DMS 273 treated with DMSO at 0.1 percent for 48 hours (cell line): ENCODE measurements at places on chromosomes 1 and 21.

GRCh38 chr1:75579046-75579445 is 31.9 kb downstream of the SLC44A5 start:
- no peak for DNase-seq

- DNase-seq: peak; percentile 53
Measured at GRCh38 chr1:213984387-213985208, 3.2 kb upstream of the PROX1 start.

DNA sequence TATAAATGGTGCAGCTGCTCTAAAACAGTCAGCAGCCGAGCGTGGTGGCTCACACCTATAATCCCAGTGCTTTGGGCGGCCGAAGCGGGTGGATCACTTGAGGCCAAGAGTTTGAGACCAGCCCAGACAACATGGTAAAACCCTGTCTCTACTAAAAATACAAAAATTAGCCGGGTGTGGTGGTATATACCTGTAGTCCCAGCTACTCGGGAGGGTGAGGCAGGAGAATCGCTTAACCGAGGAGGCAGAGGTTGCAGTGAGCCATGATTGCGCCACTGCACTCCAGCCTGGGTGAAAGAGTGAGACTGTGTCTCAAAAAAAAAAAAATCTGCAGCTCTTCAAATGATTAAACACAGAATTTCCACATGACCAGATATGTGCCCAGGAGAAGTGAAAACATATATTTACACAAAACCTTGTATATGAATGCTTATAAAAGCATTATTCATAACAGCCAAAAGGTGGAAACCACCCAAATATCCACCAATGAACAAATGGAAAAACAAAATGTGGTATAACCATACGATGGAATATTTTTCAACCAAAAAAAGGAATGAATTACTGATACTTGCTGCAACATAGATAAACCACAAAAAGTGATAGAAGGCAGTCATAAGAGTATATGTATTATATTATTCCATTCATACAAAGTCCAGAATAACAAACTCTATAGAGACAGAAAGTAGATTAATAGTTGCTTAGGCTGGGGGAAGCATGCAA is 14.1 kb downstream of the EPS15 start:
- no peak for DNase-seq

DNA sequence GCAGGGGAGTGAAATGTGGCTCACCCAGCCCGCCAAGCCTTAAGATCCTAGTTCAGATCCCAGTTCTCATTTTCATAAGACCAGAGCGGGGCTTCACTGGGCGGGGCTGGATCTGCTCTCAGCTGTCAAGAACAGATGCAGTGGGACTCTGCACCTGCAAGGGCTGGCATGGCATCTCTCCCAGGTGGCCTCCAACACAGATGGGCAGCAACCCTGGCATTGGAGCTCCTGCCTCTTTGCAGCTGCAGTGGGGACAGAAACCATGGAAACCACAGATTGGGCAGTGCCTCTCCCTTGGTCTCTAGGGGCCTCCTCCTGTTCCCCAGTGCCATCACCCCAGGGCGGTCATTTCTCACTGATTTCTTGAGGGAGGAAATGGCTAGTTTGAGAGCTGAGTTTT is 267.7 kb downstream of the PRDM2 start:
- no peak for DNase-seq

GRCh38 chr1:17059391-17060305 is 5.8 kb upstream of the SDHB start:
- DNase-seq: peak; percentile 24

GRCh38 chr1:208161656-208162375 is 82.4 kb downstream of the PLXNA2 start:
- peak; percentile 48 for DNase-seq

DNA sequence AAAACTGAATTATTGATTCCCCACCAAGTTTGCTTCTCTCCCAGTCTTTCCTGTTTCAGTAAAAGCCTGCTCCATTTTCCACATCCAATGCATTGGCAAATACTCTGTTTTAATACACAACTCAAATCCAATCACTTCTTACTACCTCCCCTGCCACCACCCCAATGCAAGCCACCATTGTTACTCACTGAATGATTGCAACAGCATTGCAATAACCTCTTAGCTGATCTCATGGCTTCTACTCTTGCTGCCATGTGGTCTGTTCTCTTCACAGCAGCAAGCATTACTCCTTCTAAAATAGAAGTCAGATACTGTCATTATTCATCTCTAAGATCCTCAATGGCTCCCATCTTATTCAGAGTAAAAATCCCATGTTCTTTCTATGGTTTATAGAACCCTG is 123.4 kb downstream of the ATP6V1G3 start:
- DNase-seq: no peak

- DNase-seq: no peak
Measured at GRCh38 chr1:3639397-3639911, 10.4 kb downstream of the WRAP73 start.

DNA sequence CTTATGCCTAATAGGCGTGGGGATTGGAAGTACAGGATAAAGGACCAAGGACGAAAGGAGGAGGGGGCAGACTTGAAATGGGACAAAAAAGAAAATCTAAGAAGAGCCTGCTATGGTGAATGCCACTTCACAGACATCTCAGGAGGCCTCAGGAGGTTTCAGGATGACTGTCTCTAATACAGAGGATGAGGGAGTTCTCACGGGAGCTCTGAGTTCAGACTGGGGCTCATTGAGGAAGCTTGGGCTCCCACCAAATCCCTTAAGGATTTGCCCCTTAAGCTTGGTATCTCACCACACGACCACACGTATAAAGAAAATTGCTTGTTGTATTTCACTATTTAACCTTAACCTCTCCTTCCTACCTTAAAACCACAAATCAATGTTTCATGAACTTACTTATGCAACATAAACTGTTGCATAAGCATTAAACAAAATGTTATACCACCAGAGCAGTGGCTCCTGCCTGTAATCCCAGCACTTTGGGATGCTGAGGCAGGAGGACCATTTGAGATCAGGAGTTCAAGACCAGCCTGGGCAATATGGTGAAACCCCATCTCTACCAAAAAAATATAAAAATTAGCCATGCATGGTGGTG is 12.4 kb downstream of the SLC30A1 start:
- DNase-seq: no peak

GRCh38 chr1:93814059-93814794 is 64.8 kb downstream of the DNTTIP2 start:
- peak; percentile 82 for DNase-seq

GRCh38 chr1:172997941-172998361 is 52.8 kb downstream of the TNFSF18 start:
- DNase-seq: no peak

DNA sequence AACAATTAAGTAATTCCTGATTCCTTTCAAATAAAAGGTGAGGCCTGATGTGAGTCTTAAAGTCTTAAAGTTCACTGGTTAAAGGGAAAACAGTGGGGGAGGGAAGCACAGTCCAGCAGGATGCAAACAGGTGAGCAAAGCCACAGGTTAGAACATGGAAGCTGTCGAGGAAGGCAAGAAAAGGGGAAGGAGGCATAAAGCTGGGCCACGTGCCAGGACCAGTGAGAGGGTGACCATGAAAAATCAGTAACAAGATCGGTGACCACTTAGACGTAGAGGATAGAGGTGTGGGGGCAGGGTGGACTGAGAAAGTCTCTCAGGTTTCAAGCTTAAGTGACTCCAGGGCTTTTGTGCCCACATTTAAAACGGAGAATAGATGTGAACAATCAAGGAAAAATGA is 231.3 kb downstream of the SETD4 start:
- no peak for DNase-seq

DNA sequence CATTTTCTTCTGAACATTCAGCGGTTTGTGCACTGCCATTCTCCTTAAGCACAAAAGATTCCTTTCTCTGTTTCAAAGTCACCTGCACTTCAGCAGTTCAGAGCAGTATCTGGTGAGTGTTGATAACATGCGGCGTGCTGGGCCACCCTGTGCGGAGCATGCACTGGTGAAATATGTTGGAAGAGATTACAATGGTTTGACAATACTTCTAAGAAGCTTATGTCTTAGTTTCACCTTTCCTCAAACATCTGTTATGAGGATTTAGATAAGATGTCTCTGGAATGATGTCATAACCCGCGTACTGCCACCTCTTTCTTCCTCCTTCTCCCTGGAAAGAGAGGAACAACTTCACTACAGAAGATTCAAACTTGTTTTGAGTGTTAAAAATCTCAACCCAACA is 650.3 kb downstream of the AJAP1 start:
- DNase-seq: no peak

GRCh38 chr1:96749618-96750017 is 28.0 kb downstream of the PTBP2 start:
- no peak for DNase-seq

DNA sequence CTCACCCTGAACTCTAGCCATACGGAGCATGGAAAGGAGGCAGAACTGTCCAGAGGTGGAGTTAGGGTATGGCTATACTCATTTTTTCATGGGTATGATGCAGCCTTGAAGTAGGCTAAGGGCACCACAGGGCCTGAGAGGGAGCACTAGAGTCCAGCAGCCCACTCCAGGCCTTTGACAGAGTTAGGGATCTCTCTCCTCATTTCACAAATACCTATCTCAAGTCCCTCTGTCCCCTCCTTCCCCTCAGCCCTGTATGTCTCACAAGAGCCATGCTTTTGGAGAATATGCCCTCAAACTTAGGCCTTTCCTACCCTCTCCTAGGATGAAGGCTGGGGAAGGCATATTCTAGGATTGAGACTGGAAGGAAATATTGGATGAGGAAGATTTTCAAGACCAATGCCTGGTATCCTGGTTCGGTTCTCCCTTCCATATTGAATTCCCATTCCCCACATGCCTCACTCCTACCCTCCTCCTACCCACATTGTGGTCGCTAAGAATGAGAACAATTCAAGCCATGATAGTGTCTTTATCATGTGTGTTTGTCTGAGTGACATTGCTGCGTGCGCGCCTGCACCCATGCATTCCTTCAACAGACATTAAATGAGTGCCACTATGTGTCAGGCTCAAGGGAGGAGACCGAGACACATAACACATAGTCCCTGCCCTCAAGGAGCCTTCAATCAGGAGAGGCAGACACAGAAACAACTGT is 2.6 kb upstream of the NECTIN4 start:
- no peak for DNase-seq

DNA sequence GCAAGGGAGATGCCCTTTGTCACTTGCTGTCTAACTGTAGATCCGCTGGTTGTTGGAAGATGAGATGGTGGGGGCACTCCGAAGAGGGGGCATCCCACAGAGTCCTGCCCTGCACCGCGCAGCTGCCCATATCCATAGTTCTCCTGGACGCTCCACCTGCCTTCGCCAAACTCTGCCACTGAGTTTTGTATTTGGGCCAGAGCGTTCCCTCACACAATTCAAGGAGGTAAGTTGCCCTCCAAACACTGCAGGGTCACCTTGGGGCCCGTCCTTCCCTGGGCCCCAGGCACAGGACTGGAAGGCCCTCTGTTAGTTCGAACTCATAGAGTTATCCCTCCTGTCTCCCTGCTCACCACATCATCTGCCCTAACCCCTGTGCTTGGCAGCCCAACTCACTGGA is 22.1 kb downstream of the HYI start:
- DNase-seq: no peak

GRCh38 chr1:19739628-19740027 is 60.1 kb downstream of the TMCO4 start:
- DNase-seq: no peak

DNA sequence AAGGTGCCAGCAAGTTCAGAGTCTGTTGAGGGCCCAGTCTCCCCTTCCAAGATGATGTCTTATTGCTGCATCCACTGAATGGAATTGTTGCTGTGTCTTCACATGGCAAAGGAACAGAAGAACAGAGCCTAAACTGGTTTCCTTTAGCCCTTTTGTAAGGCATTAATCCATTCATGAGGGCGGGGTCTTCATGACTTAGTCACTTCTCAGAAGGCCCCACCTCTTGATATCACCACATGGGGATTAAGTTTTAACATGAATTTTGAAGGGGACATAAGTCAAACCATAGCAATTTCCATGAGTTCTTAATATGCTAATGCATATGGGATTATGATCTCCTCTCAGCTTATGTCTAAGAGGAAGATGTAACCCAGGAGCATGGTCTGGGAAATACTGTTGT is 182.9 kb downstream of the LRRC7 start:
- no peak for DNase-seq

DNA sequence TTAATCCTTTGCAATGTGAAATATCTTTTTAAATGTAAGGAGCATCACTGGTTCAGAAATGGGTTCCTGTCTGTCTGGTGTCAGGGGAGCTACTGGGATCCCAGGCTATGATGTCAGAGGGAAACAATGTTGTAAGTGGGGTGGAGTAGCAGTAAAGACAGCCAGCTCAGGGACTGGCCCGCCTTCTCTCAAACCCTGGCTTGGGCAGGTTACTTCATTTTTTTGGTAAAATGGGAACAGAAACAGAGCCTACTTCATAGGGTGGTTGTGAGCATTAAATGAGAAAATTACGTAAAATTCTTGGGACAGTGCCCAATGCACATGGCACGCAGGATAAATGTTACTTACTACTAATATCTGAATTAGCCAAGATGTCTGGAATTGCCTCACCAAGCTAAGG is 30.7 kb upstream of the IL20 start:
- no peak for DNase-seq

DNA sequence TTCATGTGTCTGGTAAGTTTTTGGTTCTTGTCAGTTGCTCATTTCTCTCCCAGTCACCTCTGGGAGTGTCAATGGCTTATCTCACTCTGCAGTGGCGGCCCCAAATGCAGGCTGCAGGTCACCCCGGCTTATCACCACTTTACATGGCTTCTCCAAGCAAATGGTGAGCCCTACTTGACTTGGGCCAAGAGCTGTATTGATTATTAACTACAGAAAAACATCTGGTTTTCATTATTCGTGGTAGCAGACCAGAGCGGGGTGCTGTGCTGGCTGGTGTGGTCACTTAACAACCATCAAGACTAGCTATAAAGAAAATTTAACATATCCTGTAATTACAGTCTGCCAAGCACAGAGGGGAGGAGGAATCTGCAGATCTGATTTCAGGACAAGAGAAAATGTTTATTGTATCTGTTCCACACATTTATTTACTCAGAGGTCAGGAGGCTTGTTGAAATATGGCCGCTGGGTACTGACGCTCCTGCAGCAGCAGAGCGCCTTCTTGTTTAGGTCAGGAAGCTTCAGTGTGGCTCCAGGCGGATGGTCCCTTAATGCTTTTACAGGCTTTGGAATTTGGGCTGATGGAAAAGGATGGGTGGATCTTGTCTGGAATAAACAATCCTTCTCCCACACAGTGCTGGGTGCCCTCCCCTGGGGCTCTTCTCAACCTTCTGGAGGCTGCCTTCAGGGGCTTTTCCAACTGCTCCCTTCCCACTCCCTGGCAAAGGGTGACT is 87.8 kb downstream of the HLX start:
- DNase-seq: no peak

- DNase-seq: no peak
Measured at GRCh38 chr21:45364468-45365185, 40.3 kb upstream of the COL18A1 start.

DNA sequence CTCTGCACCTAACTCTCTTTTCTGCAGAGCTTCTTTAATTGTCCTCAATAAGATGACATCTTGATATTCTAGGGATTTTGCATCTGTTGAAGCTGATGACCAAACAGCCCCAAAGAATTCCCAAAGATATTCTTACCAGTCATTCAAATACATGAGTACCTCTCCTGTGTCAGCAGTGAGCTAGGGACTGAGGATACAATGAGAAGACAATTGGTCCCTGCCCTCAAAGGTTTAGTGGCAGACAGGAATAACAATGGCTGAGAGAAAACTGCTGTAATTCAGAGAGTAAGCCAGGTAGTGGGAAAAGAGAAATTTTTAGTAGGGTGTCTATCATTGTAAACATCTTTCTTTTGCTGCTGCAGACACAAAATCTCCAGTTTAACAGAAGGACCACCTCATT is 5.9 kb downstream of the MCOLN3 start:
- no peak for DNase-seq
